Suppressor macrophage treated with lipopolysaccharide for 1 hour (primary cell): ENCODE measurements at places on chromosomes 7 and 10.

DNA sequence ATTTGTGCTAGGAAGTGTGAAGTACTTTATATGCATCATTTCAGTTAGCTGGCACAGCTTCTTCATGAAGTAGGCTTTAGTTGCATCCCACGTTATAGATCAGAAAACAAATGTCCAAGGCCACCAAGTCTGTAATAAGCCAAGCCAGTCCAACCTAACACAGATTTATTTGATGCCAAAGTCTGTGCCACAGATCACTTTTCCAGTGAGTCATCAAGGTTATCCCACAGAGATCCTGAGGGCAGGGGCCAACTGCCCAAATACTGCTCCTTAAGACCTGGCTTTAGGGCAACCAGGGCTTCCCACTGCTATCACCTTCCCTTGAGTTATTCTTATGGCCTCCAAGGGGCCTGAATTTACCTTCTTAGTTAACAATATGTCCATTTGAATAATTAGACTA lies 1340.4 kb downstream of the XPNPEP1 start:
- no peak for DNase-seq

DNA sequence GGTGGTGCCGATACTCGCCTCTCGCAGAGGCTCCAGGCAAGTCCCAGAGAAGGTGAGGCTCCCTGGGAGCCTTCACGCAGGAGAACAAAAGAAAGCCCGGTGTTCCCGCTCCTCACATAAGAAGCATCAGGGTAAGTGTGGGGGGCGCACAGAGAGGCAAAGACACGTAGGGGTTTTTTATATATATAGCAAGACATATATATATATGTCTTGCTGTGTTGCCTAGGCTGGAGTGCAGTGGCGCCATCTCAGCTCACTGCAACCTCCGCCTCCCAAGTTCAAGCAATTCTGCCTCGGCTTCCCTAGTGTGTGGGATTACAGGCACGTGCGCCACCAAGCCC lies 61.3 kb downstream of the PDIA4 start:
- no peak for DNase-seq

- no peak for DNase-seq
Measured at GRCh38 chr10:68095153-68095552, 14.1 kb upstream of the MYPN start.

GRCh38 chr7:108723381-108723814 lies 153.7 kb downstream of the DNAJB9 start:
- DNase-seq: no peak

DNA sequence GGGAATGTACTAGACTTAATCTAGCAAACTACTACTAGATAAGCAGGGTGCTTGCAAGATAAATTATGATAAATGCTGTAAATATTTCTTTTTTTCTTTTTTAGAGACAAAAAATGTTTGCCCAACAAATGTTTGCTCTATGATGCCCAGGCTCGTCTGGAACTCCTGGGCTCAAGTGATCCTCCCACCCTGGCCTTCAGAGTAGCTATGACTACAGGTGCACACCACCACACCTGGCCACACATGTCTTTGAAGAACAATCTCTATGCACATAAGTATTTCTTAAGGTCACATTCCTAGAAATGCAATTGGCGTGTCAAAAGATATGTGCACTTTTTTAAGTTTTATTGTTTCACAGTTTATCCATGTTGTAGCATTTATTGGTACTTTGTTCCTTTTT lies 179.6 kb upstream of the FRMD4A start:
- DNase-seq: no peak

GRCh38 chr10:31018962-31019361 lies 12.7 kb downstream of the ZNF438 start:
- no peak for DNase-seq

- no peak for DNase-seq
Measured at GRCh38 chr7:148398844-148399365, 191.7 kb upstream of the C7orf33 start.

DNA sequence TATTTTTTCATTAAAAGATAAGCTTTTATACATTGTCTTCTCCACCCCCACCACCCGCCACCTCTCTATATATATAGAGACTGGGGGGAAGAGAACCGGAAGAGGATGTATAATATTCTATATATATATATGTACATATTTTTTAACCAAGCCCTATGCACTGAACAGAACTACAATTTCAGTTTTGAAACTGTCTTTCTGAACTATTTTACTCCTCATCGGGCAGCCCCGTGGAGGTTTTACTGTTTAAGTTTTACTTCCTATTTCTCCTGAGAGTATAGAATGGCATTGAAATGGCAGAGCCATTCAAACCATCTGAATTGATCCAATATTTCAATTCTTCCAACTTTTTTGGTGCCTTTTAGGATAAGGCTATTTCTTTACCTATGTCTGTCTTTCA lies 1047.1 kb downstream of the NRG3 start:
- no peak for DNase-seq

DNA sequence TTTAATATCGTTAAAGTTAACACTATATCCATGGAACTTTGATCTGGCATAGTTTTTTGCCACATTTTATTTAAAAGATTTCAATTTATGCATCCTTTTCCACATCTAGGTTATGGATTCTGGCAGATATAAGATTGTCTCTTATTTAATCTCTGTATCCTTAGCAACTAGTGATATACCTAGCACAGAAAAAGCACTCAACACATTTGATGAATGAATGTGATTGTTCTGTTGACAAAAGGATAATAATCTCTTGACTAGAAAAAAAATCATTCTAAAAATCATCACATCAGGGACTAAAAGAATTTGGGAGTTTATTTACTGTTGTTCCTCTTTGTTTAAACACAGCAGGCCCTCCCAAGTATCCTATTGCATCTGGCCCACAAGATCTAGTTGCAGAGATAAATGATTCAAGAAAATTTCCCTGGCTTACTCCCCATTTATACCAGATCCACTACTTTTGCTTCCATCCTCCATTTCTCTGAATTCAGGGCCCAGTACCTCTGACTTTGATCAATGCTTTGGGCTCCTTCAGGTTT lies 84.0 kb upstream of the C1GALT1 start:
- no peak for DNase-seq

DNA sequence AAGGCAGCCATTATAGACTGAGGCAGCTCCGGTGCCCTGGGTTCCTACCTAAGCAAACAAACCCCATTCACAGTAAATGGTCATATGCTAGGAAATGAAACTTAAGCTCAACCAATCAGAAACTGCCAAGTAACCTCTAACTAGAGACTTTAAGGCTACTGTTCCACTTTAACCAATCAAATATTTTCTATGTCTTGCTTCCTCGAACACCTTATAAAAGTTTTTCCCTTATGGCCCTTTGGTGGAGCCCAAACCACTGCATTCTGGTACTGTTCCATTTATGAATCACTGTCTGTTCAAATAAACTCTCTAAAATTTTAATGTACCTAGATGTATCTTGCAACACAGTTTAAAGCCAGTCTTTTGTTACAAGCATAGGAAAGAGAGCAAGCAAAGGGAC lies 361.1 kb downstream of the HGF start:
- no peak for DNase-seq

DNA sequence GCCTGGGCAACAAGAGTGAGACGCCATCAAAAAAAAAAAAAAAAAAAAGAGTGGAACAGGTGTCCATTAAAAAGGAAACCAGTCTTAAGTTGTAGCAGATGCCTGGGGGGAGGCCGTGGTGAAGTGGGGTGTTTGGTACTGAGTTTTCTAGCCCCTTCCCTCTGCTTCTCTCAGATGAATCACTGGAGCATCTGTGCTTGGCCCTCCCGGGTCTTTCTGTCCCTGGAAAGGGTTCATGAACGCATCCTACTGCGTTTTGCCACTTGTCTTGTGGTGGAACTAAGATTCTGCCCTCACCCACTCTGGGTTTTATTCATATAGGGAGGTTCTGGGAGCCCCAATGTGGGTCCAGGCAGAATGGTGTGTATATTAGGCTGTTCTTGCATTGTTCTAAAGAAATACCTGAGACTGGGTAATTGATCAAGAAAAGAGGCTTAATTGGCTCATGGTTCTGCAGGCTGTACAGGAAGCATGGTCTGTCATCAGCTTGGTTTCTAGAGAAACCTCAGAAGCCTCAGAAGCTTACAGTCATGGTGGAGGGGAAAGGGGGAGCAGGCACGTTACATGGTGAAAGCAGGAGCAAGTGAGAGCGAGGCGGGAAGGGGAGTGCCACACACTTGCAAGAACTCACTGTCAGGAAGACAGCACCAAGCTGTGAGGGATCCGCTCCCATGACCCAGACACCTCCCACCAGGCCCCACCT lies 63.5 kb downstream of the CAMK1D start:
- no peak for DNase-seq

GRCh38 chr7:133268355-133268754 lies 15.5 kb downstream of the EXOC4 start:
- DNase-seq: no peak

- DNase-seq: no peak
Measured at GRCh38 chr7:30427296-30428070, 51.1 kb downstream of the NOD1 start.

DNA sequence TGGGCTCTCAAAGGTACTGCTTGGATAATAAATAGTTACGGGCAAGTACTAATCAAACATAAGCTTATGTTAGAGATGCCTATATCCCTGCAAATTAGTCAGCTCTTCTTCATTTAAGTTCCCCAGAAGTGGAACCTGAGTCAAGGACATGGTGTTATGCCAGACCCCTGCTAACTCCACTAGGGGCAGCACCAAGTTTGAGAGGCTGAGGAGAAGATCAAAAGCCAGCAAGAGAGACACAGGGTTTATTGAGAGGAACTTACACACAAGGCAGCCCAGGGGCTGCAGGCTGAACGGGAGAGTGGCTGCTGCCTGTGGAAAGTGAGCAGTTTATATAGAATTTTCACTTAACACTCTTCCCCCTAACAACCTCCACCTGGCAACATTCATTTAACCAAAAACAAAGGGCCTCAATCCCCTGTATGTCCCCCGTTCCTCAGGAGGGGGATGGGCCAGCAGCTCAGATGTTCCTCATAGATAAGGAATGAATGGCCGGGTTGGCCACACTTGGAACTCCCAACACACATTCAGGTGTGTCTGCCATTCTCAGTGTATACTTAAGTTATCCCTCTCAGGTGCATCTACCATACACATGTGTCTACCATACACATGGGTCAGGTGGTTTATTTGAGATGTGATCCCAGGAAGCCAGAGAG lies 62.6 kb upstream of the GHITM start:
- DNase-seq: no peak

DNA sequence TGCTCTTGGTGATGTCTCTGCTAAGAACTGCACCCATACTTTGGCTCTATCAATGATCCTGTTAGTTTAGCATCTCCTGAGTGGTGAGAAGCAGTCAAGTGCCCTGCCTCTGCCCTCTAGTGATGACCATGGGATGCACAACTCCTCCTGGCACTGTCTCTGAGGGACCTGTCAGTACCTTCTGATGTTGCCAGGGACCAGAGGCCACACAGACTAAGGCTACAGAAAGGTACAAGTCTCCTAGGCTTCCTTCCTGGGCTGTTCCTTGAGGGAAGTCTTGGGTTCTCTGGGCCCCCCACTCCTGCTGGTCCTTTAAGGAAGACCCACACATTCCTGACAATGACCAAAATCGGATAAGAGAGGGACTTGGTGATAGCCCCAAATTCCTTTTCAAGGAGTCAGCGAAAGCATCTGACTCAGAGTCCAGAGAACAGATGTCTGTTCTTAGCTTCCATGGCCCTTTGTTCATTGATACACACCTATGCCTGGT lies 15.3 kb downstream of the NKX2-3 start:
- DNase-seq: peak; percentile 47

GRCh38 chr10:97321032-97321803 lies 2.1 kb downstream of the FRAT1 start:
- peak; percentile 66 for DNase-seq

DNA sequence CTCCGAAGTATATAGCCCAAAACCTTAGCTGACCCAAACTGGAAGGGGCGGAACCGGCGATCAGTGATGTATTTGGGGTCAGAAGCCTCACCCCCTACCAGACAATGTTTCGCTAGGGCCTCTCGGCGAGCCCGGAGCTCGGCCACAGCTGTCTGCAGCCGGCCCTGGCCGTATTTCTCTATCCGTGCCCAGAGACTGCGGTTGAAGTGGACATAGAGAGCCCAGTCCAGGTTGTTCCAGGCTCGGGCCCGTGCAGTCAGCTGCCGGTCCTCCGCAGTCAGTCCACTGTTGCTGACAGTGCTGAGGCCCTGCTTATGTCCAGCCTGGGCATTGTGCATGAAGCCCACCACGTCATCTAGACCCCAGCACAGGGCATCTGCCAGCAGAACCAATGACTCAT lies 1.5 kb upstream of the TRAPPC14 start:
- DNase-seq: no peak

DNA sequence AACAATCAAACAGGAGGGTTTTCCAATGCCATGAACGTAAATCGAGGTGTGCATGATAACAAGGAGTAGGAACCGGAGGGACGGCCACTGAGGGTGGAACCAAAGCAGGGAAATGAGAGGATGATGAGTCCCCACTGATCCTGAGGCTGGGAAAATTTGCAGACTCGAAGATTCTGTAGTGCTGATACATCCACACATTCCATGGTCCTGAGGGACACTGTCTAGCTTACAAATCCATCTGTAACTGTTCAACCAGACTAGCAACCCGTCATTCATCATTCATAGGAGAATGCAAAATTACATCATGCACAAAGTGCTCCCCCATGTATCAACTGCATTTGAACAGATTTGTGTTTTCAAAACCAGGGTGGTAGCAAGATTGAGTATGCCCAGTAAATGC lies 189.7 kb downstream of the PTPRN2 start:
- DNase-seq: no peak

GRCh38 chr10:124637746-124638145 lies 106.4 kb downstream of the FAM53B start:
- DNase-seq: no peak

DNA sequence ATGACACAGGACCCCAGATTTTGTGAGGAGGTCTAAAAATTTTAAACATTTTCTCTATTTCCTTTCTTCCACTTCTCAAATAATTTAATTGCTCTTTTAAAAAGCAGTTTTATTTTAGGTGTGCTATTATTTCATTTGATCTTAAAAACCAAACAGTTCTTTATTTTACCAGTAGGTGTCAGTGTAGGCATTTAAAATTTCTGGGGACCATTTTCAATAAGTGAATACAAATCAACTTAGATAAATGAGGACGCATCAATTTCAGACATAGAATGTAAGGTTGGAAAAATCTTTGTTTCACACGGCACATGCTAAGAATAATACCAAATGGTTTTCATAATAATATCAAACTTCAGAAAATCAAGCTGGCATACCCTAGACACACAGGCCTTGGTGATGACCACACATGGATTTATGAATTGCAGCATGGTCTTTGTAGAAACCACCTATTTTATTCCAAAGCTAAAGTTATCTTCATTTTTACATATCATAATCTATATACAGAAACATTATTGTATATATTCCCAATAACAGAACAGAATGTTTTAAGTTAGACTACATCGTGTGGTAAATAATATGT lies 127.6 kb upstream of the SLC26A5 start:
- DNase-seq: peak; percentile 27

GRCh38 chr10:14592566-14592965 lies 182.1 kb downstream of the FAM107B start:
- DNase-seq: no peak

GRCh38 chr7:50262916-50263690 lies 41.4 kb upstream of the IKZF1 start:
- peak; percentile 77 for DNase-seq
